Mucosa of gallbladder (tissue), 1 donor: ENCODE measurements at places on chromosomes 4 and X. TPM values are rescaled to one million over a fixed set of nuclear protein-coding genes. Genes with fewer than 3 reads are reported as not detected.

Gene ADH4
- 1.2 TPM for total RNA-seq

Gene HPGD
- 37.2 TPM for total RNA-seq

Gene STPG2
- 2.2 TPM for total RNA-seq

Gene CCKAR
- total RNA-seq, result 68.5 TPM

Gene IL1RAPL1
- 0.29 TPM for total RNA-seq

Gene HSD17B13
- 0.95 TPM for total RNA-seq

Gene ESX1
- total RNA-seq, result not detected

Gene SLC10A3
- total RNA-seq, result 32.2 TPM

Gene HHIP
- total RNA-seq, result 9.5 TPM
